Hepatocyte (in vitro differentiated cells): ENCODE measurements at places on chromosomes 16 and 17.

GRCh38 chr17:48769009-48769675, 40.6 kb upstream of the HOXB13 start:
- peaks cover 7% of the 10 kb centered on the region for H3K27me3 ChIP-seq
- no peaks in the 10 kb centered on the region for H3K36me3 ChIP-seq
- H3K4me1 ChIP-seq, result no peaks in the 10 kb centered on the region
- no peak overlapping the region for H3K27ac ChIP-seq
- no peak overlapping the region for H3K4me3 ChIP-seq

- no peak overlapping the region for H3K27ac ChIP-seq
- peaks cover 29% of the 10 kb centered on the region for H3K27me3 ChIP-seq
- peaks cover 43% of the 10 kb centered on the region for H3K4me1 ChIP-seq
- H3K4me3 ChIP-seq, result no peak overlapping the region
- no peaks in the 10 kb centered on the region for H3K36me3 ChIP-seq
These were observed 2.7 kb upstream of the CHRNB1 start for GRCh38 chr17:7442142-7442541.

- no peaks in the 10 kb centered on the region for H3K4me1 ChIP-seq
- peak overlapping the region; percentile 11 for H3K27ac ChIP-seq
- no peak overlapping the region for H3K4me3 ChIP-seq
These were observed 36.0 kb downstream of the CLUAP1 start for GRCh38 chr16:3536851-3537250.

DNA sequence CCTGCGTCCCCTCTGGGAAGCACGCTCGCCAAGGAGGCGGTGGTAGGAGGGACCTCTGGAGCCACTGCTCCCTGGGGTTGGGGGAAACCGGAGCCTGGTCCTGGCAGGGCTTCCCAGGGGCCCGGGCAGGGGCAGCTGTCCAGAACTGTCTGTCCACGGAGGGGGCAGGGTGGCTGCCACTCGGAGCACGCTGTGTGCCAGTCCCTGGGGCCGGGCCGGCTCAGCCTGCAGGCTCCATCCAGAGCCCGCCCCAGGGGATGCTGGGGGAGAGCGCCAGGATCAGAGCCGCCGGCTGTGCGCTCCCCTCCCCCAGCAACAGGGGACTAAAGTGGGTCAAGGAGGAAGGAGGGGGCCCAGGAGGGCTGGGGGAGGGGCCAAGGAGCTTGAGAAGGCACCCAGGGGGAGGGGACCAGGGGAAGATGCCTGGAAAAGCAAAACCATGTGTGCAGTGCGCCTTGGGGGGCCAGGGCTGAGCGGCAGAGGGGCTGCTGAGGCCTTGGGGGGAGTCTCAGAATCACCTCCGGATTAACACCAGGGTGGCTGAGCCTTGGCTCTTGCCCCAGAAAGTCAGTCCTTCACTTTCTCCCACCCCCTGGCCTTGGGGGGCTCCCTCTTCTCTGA, 21.3 kb downstream of the ZNF423 start:
- no peaks in the 10 kb centered on the region for H3K36me3 ChIP-seq
- peak overlapping the region; percentile 7 for H3K4me3 ChIP-seq
- peaks cover 82% of the 10 kb centered on the region for H3K4me1 ChIP-seq
- DNase-seq, result peak; percentile 87
- H3K27ac ChIP-seq, result peak overlapping the region; percentile 98

- H3K4me1 ChIP-seq, result peaks cover 10% of the 10 kb centered on the region
- peak overlapping the region; percentile 67 for H3K27ac ChIP-seq
- H3K36me3 ChIP-seq, result no peaks in the 10 kb centered on the region
- DNase-seq, result peak; percentile 43
- no peak overlapping the region for H3K4me3 ChIP-seq
- H3K27me3 ChIP-seq, result no peaks in the 10 kb centered on the region
These were observed 194.4 kb downstream of the MAP2K6 start for GRCh38 chr17:69608808-69609472.

GRCh38 chr16:84699147-84699711, 571 bp upstream of the USP10 start:
- DNase-seq, result no peak
- H3K27me3 ChIP-seq, result no peaks in the 10 kb centered on the region
- H3K4me1 ChIP-seq, result peaks cover 17% of the 10 kb centered on the region
- no peaks in the 10 kb centered on the region for H3K36me3 ChIP-seq
- H3K27ac ChIP-seq, result peak overlapping the region; percentile 94

GRCh38 chr17:17419631-17420030, 57.2 kb upstream of the MED9 start:
- H3K4me1 ChIP-seq, result peaks cover 22% of the 10 kb centered on the region
- no peaks in the 10 kb centered on the region for H3K27me3 ChIP-seq
- H3K4me3 ChIP-seq, result no peak overlapping the region
- H3K27ac ChIP-seq, result no peak overlapping the region
- no peaks in the 10 kb centered on the region for H3K36me3 ChIP-seq
- DNase-seq, result no peak

- no peaks in the 10 kb centered on the region for H3K36me3 ChIP-seq
- peak; percentile 28 for DNase-seq
- peaks cover 12% of the 10 kb centered on the region for H3K27me3 ChIP-seq
- H3K27ac ChIP-seq, result peak overlapping the region; percentile 53
- H3K4me1 ChIP-seq, result no peaks in the 10 kb centered on the region
These were observed 13.6 kb downstream of the SMPD3 start for GRCh38 chr16:68434624-68435210.

GRCh38 chr16:2339521-2340484, 725 bp downstream of the ABCA3 start:
- no peaks in the 10 kb centered on the region for H3K36me3 ChIP-seq
- peaks cover 6% of the 10 kb centered on the region for H3K4me1 ChIP-seq
- no peak overlapping the region for H3K27ac ChIP-seq
- peaks cover 24% of the 10 kb centered on the region for H3K27me3 ChIP-seq
- H3K4me3 ChIP-seq, result peak overlapping the region; percentile 32

- peak overlapping the region; percentile 91 for H3K27ac ChIP-seq
- H3K27me3 ChIP-seq, result no peaks in the 10 kb centered on the region
- peak; percentile 69 for DNase-seq
- peak overlapping the region; percentile 19 for H3K4me3 ChIP-seq
These were observed 651 bp upstream of the EIF1 start for GRCh38 chr17:41687828-41688640.

DNA sequence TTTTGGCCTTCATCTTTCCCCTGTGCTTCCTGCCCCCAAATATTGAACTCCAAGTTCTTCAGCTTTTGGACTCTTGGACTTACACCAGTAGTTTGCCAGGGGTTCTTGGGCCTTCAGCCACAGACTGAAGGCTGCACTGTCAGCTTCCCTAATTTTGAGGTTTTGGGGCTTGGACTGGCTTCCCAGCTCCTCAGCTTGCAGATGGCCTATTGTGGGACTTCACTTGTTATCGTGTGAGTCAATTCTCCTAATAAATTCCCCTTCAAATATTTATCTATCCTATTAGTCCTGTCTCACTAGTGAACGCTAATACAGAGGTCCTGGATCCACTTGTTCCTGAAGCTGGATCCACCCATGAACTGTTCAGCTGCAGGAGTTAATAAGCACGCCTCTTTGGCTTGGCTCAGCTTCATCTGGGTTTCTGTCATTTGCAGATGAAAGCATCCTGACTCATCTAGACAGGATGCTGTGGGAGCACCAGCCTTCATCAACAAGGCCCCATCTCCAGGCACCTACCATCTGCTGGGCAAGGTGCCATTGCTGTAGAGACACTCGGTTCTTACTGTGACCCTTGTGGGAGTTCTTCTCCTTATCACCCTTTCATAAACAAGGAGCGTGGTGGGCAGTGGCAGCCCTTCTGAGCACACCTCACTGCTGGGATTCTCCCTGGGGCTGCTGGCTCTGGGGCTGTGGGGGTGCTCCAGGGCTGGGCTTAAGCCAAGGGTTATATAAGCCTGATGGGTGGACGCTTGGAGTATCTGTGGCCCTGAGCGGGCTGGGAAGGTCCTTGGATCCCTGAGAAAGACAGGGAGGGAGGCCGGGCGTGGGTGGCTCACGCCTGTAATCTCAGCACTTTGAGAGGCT, 23.1 kb downstream of the LAT start:
- H3K27me3 ChIP-seq, result no peaks in the 10 kb centered on the region
- H3K27ac ChIP-seq, result no peak overlapping the region

- DNase-seq, result no peak
- H3K36me3 ChIP-seq, result no peaks in the 10 kb centered on the region
- no peaks in the 10 kb centered on the region for H3K4me1 ChIP-seq
- H3K27ac ChIP-seq, result no peak overlapping the region
- no peak overlapping the region for H3K4me3 ChIP-seq
- H3K27me3 ChIP-seq, result no peaks in the 10 kb centered on the region
These were observed 104.0 kb downstream of the TANC2 start for GRCh38 chr17:63070031-63070430.

- H3K4me1 ChIP-seq, result peaks cover 13% of the 10 kb centered on the region
- no peak for DNase-seq
- H3K27ac ChIP-seq, result no peak overlapping the region
- peaks cover 4% of the 10 kb centered on the region for H3K27me3 ChIP-seq
These were observed 341.0 kb upstream of the TNRC6C start for GRCh38 chr17:77617516-77617915.

DNA sequence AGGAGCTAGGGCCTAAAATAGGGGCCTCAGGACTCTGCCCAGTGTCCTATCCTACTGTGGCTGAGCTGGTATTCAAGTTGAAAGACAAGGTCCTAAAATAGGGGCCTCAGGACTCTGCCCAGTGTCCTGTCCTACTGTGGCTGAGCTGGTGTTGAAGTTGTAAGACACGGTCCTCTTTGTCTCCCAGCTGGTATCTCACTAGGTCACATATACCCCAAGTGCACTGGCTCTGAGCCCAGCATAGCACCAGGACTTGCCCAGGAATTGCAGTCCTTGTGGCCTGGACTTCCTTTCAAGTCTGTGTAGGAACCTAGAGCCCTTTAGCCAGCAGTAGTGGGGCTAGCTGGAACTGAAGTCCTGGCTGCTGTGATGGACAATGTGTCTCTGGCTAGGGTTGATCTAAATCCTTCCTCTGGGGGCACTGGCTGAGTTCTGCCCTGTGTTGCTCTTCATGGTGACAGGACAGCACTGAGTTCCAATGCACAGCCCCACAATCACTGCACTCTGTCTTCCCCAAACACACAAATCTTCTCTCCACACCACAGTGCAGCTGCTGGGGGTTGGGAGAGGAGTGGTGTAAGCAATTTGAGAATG, 260.5 kb downstream of the HAPSTR1 start:
- no peaks in the 10 kb centered on the region for H3K4me1 ChIP-seq
- no peak for DNase-seq
- no peak overlapping the region for H3K27ac ChIP-seq
- H3K27me3 ChIP-seq, result no peaks in the 10 kb centered on the region
- no peaks in the 10 kb centered on the region for H3K36me3 ChIP-seq

DNA sequence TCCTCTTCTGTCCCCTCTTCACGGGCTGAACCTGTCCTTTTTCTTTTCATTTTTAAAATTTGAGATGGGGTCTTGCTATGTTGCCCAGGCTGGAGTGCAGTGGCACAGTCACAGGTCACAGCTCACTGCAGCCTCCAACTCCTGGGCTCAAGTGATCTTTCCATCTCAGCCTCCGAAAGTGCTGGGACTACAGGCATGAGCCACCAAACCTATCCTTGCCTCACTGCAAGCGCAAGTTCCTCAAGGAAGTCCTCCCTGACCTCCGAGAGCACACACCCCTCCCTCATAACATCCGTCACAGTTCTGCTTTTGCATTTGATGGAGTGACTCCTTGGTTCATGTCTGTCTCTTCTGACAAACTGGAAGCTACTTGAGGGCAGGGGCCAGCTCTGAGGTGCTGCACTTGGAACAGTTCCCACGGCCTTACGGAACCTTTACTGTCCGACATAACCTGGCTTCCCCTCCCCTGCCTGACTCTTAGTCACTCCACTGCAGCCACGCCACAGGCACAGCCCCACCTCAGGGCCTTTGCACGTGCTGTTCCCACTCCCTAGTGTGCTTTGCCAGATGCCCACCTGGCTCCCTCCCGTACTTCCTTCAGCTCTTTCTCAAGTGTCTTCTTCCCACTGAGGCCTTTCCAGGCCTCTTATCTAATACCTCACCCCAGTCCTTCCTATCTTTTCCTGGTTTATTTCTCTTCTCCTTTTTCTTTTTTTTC, 4.4 kb downstream of the TBX6 start:
- peaks cover 4% of the 10 kb centered on the region for H3K4me1 ChIP-seq
- H3K4me3 ChIP-seq, result no peak overlapping the region
- H3K27me3 ChIP-seq, result no peaks in the 10 kb centered on the region
- no peaks in the 10 kb centered on the region for H3K36me3 ChIP-seq
- no peak for DNase-seq

DNA sequence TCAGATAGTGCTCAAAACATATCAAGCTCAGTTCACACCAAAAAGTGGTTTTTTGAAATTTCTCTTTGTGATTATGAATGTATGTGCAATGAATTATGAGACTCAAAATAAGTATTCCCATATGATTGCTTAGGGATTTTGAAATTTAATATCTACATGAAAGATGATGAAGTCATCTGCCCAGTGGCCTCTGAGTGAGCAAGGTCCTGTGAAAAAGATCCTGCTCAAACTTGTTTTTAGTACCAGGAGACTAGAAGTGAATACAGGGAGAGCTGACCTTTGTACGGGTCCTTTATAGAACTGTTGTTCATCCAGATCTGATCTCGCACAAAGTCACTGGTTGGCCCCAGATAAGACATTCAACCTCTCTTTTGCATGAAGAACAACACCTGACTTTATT, 151.9 kb upstream of the MAF start:
- H3K27ac ChIP-seq, result peak overlapping the region; percentile 97
- no peaks in the 10 kb centered on the region for H3K36me3 ChIP-seq
- peaks cover 34% of the 10 kb centered on the region for H3K4me1 ChIP-seq
- DNase-seq, result peak; percentile 68
- H3K4me3 ChIP-seq, result no peak overlapping the region

- H3K27ac ChIP-seq, result no peak overlapping the region
- H3K4me1 ChIP-seq, result peaks cover 3% of the 10 kb centered on the region
These were observed 7.7 kb upstream of the NPIPB2 start for GRCh38 chr16:11949527-11949926.

DNA sequence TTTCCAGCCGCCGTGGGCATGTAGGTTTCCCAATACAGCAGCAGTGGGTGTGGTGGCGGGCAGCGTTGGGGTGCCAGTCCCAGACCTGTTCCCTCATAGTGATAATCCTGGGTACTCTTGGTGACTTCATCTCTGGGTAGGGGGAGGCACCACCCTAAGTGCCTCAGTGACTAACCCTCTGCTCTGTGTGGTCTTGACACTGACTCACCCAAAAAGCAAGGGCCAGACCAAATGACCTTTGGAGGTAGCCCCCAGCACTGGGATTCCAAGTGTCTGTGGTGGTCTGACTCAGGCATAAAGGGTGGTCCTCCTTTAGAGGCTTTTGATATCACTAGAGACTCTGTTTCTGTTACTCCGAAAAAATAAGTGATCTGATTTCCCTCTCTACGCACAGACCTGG, 908 bp downstream of the CALB2 start:
- DNase-seq, result no peak
- H3K27ac ChIP-seq, result no peak overlapping the region
- peaks cover 4% of the 10 kb centered on the region for H3K4me1 ChIP-seq
- no peaks in the 10 kb centered on the region for H3K36me3 ChIP-seq
- H3K4me3 ChIP-seq, result no peak overlapping the region

GRCh38 chr17:17030515-17031211, 11.6 kb upstream of the MPRIP start:
- DNase-seq, result no peak
- H3K4me1 ChIP-seq, result peaks cover 39% of the 10 kb centered on the region
- no peaks in the 10 kb centered on the region for H3K36me3 ChIP-seq
- no peak overlapping the region for H3K4me3 ChIP-seq
- no peaks in the 10 kb centered on the region for H3K27me3 ChIP-seq

- no peak overlapping the region for H3K27ac ChIP-seq
- no peaks in the 10 kb centered on the region for H3K36me3 ChIP-seq
- no peak for DNase-seq
- H3K27me3 ChIP-seq, result no peaks in the 10 kb centered on the region
- no peak overlapping the region for H3K4me3 ChIP-seq
These were observed 98.6 kb downstream of the BANP start for GRCh38 chr16:88049561-88050545.

- H3K27me3 ChIP-seq, result no peaks in the 10 kb centered on the region
- DNase-seq, result no peak
- H3K4me1 ChIP-seq, result no peaks in the 10 kb centered on the region
- no peak overlapping the region for H3K4me3 ChIP-seq
- no peak overlapping the region for H3K27ac ChIP-seq
These were observed 70.5 kb downstream of the MARF1 start for GRCh38 chr16:15572329-15573001.
